ENCODE measurements at places on chromosomes 3 and 15.

DNA sequence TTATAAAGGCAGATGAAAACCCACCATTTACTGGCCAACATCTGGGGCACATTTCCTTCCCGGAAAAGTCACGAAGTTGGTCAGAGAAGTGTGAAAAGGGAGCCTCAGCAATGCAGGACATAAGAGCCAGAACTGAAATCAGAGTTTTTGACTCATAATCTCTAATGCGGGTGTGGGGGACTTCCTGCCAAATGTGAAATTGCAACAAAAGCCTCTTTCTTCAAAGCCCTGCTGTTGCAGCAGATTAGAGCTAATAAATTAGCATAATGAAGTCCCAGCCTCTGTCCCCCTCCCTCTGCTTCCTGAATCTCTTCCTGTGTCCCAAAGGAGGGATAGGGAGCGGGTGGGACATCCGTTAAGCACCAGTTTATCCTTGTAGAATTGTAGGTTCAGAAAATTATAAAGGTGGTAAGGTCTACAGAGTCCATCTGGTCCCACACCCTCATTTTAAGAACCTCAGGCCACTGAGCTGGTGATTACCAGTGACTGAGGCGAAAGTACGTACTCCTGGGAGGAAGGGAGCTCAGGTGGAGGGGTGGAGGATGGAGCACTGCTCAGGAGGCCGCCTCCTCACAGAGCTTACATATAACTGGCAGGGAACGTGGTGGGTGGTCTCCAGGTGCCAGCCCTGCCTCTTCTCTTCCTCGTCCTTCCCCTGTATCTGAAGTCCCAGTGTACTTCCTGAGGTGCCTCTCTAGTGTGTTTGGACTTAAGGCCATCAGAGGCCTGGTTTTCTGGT is 35.0 kb downstream of the ST6GAL1 start:
- DNase-seq = no peak

GRCh38 chr15:80662129-80662528 is 33.0 kb upstream of the ABHD17C start:
- no peak for DNase-seq

GRCh38 chr3:119630880-119631329 is 29.5 kb downstream of the POPDC2 start:
- no peak for DNase-seq

GRCh38 chr15:70477750-70478250 is 285.6 kb downstream of the UACA start:
- DNase-seq = no peak

DNA sequence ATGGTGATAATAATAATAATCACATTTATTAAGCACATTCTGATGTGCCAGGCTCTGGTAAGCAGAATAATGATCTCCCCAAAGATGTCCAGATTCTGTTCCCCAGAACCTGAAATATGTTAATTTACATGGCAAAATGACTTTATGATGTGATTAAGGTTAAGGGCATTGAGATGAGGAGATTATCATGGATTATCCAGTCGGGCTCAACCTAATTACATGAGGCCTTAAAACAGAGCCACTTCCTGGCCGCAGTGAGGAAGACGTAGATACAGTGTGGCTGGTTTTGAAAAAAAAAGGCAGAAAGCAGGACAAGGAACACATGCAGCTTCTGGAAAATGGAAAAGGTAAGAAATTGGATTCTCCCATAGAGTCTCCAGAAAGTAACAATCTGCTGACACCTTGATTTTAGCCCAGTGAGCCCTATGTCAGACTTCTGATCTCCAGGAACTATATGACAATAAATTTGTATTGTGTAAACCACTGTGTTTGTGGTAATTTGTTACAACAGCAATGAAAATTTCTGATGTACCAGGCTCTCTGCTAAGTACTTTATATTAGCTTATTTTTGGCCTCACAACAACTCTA is 126.7 kb downstream of the ALCAM start:
- DNase-seq = no peak

DNA sequence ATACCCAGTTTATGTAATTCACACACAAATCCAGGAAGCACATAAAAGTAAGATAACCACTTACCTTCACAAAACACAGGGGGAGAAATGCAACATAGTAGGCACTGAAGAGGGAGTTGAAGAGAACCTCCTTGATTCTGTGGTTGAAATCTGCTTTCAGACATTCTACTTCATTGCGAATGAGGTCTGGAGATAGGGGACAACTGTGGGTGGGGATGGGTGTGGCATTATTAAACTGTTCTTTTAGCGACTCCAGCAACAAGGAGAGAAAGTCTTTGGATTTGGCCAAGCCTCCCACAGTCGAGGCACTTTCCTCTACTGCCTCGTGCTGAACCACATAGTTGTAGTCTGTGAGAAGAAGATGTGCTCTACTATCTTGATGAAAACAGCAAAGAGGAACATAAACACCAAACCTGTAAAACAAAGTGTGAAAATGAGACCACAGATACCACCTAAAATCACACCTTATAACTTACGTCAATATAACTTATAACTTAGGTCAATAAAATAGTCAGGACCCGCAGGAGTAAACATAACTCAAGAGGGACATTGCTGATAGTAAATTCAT is 25.6 kb downstream of the TMEM39A start:
- DNase-seq = no peak

- no peak for DNase-seq
Measured at GRCh38 chr3:48990636-48991469, 812 bp downstream of the P4HTM start.

DNA sequence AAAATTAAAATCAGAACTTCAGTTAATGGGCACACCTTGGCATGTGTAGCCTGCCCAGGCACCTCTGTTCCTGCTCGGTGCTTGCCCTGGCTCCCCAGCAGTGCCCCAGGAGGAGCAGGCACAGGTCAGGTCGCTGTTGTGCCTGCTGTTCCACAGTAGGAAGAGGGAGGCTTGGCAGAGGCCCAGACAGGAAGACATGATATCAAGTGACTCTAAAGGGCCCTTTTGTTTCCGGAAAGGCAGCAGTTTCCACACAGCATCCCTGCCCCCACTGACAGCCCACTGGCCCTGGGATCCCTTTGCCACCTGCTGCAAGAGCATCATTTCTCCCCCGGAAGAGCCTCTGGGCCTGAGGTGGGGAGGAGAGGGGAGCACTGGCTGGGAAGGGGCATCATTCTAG is 40.5 kb upstream of the HES1 start:
- DNase-seq = no peak

DNA sequence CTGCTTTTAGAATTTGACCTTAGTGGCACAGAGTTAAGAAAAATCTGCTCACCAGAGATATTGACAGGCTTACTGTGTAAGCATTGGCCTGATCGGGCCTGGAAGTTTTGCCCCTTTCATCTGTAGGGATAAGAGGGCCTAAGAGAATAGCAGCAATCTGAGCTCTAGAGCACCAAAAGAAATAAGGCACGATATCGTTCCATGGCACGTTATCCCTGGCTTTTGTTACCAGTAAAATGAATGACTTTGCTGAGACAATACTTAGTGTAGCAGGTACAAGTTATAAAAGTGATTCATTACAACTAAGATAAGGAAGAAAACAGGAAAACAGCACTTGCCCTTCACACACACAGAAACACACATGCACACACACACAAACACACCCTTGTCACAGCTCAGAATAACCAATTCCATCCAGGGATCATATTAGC is 5.0 kb downstream of the THBS1 start:
- no peak for DNase-seq

- no peak for DNase-seq
Measured at GRCh38 chr15:59993041-59993750, 10.9 kb upstream of the FOXB1 start.

- no peak for DNase-seq
Measured at GRCh38 chr3:42110631-42111030, 19.5 kb downstream of the TRAK1 start.

GRCh38 chr3:44721231-44722102 is 8.0 kb upstream of the ZNF501 start:
- DNase-seq = no peak

- no peak for DNase-seq
Measured at GRCh38 chr3:108285176-108285575, 11.2 kb upstream of the HHLA2 start.

DNA sequence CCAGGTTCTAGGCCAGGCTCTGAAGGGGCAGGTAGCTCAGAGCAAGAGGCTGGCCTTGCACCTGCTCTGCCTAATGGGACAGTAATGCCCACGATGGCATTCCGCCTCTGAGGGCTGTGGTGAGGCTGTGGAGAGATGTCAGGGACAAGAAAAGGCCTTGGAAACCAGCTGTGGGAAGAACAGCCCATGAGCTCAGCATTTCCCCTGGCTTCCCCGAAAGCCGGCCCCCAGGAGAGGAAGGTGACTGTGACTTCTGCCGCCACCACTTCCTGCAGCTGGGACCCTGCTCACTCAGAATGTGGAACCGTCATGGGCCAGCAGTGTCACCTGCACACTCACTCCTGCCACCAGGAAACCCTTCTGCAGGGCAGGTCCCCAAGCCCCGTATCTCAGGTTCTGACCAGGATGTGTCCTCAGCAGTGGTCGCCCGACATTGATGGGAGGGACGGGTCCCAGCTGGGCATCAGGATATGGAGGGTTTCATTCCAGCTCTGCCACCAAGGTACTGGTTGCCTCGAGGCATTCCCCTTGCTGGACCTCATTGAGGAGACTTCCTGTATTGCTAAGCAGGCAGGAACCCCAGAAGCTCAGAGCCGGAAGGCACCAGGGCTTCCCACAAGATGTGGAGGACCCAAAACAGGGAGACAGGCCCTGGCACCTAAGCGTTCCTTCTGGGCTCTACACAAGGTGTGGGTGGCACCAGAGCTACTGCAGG is 30.7 kb downstream of the SEMA7A start:
- peak; percentile 36 for DNase-seq

GRCh38 chr3:186132487-186132886 is 23.6 kb upstream of the ETV5 start:
- no peak for DNase-seq

- DNase-seq = no peak
Measured at GRCh38 chr15:82830427-82831173, 21.2 kb downstream of the WHAMM start.

- DNase-seq = no peak
Measured at GRCh38 chr15:92142242-92143232, 251.1 kb upstream of the ST8SIA2 start.

GRCh38 chr3:2657971-2658370 is 452.2 kb downstream of the IL5RA start:
- no peak for DNase-seq

DNA sequence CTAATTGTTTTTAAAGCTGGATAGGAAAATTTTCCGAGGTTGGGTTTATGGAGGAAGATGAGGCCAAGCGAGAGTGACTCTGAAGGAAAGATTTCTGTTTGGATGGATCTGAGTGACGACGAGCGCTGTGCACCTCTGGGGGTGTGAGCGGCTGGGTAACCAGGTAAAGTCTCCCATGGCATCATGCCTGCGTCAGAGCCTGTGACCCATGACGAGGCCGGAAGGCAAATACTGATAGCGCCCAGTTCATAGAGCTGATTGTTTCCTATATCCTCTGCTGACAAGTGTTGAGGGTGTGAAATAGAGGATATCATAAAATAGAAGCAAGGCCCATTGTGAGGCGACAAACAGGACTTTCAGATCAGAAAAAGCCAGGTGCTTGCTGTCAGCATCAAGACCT is 33.7 kb upstream of the MAGEF1 start:
- DNase-seq = no peak

- DNase-seq = no peak
Measured at GRCh38 chr3:168053115-168053514, 42.6 kb downstream of the GOLIM4 start.

- DNase-seq = no peak
Measured at GRCh38 chr15:42048080-42048820, 27.4 kb upstream of the PLA2G4E start.

GRCh38 chr3:11523572-11524101 is 120.1 kb downstream of the VGLL4 start:
- DNase-seq = no peak

GRCh38 chr3:11825301-11825700 is 21.4 kb downstream of the TAMM41 start:
- DNase-seq = no peak

DNA sequence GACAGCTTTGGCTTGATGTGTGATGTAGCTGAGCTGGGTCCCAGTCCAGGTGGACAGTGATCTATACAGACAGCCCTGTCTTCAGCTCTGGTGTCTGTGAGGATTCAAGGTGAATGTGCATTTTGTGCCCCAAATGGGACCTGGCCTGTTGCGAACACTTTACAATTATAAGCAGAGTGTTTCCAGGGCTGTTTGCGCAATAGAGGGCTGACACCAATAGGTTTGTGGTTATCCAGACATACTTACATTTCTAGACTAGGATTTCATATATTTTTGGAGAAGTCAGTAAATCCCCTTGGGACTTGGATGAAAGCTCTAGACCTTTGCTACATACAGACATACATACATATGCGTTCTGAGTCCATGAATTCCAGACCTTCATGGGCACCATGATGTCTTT is 4.2 kb upstream of the TATDN2 start:
- DNase-seq = no peak

- no peak for DNase-seq
Measured at GRCh38 chr15:81339321-81339720, 15.4 kb upstream of the STARD5 start.

GRCh38 chr15:95215017-95215416 is 983.7 kb downstream of the MCTP2 start:
- no peak for DNase-seq

GRCh38 chr15:94412979-94413746 is 181.8 kb downstream of the MCTP2 start:
- DNase-seq = no peak

GRCh38 chr15:98648654-98649471 is 524 bp downstream of the IGF1R start:
- DNase-seq = peak; percentile 30

DNA sequence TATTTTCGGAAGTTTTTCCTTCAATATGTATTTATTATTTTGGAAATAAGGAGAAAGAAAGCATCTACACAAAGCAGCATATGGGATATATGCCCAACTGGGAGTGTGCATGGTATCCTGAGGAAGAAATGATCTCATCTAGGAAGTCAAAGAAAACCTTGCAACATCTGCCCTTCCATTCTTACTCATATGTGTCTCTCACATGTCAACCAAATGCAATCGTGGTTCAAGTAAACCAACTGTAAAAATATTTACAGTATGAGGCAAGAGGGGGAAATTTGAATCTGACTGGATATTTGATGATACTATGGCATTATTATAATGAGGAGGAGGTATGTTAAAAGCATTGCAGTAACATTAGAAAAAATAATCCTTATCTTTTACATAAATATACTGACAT is 3.2 kb upstream of the SCG3 start:
- no peak for DNase-seq

DNA sequence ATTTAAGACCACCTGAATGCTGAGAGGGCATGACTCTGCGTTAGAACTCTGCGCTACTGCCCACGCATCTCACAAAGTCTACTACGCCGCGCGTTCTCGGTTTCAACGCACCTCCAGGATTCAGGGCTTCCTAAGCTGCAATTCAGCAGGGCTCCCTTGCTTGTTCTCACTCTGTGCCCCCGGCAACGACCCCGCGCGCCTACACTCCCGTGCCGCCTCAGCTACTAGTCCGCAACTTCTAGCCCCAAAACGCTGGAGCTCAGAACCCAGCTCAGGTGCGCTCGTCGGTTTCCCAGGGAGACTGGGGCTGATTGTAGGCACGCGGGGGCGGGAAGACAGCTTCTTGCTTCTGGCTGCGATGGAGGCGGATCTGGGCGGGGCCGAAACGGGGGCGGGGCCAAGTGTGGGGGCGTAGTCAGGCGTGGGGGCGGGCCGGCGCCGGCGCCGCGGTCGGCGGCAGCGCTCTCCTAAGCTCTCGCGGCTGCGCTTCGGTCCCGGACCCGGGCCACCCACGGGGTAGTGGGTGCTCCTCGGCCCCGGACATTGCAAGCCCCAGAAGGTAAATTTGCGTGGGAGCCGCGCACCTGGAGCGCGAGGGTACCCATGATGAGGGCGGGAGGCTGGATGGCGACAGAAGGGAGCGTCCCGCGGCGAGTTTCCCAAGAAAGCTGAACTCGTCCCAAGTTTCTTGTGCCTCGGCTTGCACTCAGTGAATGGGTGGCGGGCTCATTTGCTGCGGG is at the start of gene ARHGEF26:
TSS of gene ARHGEF26 (plus strand) at position 430 of the 740 bp plus-strand sequence. CDS start 603 bp downstream, outside the sequence.
- DNase-seq = peak; percentile 66
